ENCODE measurements at places on chromosomes 3 and 15. TPM values are rescaled to one million over a fixed set of nuclear protein-coding genes. Genes with fewer than 3 reads are reported as not detected.

Gene SPTBN5
- 7.1 TPM for total RNA-seq

Gene TMEM212
- total RNA-seq: not detected

Gene VILL
- 14.9 TPM for total RNA-seq

Gene LRRC31
- not detected for total RNA-seq

Gene C3orf22
- total RNA-seq: not detected

Gene AP3B2
- total RNA-seq: 30.6 TPM

Gene SPG11
- total RNA-seq: 127 TPM

Gene IL16
- 7.1 TPM for total RNA-seq

Gene TPRG1
- total RNA-seq: 0.49 TPM

Gene NR2F2
- 27.2 TPM for total RNA-seq

Gene CELF6
- total RNA-seq: 23.9 TPM

Gene PARP15
- total RNA-seq: 0.82 TPM

Gene BUB1B
- total RNA-seq: 14.3 TPM

Gene CPN2
- not detected for total RNA-seq

Gene PARP3
- 10.3 TPM for total RNA-seq

Gene FBXL22
- 5.1 TPM for total RNA-seq

Gene CD80
- total RNA-seq: 0.77 TPM

Gene CCK
- total RNA-seq: 5.6 TPM

Gene ATP13A3
- total RNA-seq: 151 TPM

Gene NEK10
- total RNA-seq: 6.2 TPM

Gene CDCP1
- total RNA-seq: 2.2 TPM

Gene CCDC191
- total RNA-seq: 11.7 TPM

Gene RARB
- total RNA-seq: 86.3 TPM

Gene ITGA11
- total RNA-seq: 13.7 TPM

Gene FETUB
- total RNA-seq: not detected

Gene RASGRP1
- total RNA-seq: 16.3 TPM

Gene PP2D1
- not detected for total RNA-seq

Gene CMTM7
- total RNA-seq: 6.9 TPM

Gene ALDH1L1
- 2.5 TPM for total RNA-seq

Gene AGTR1
- total RNA-seq: 3.5 TPM

Gene USP13
- 17.2 TPM for total RNA-seq

Gene KLHL6
- 2.5 TPM for total RNA-seq

Gene FAM3D
- total RNA-seq: 6.4 TPM

Gene EFCC1
- total RNA-seq: 1.1 TPM

Gene LDHAL6B
- total RNA-seq: not detected

Gene JAGN1
- 27.4 TPM for total RNA-seq

Gene PLIN1
- total RNA-seq: 1.5 TPM

Gene ISL2
- 9.6 TPM for total RNA-seq

Gene TF
- total RNA-seq: 1,294 TPM

Gene ZNF639
- 86.6 TPM for total RNA-seq

Gene GRAMD2A
- total RNA-seq: 0.66 TPM

Gene CYB561D2
- 17.0 TPM for total RNA-seq

Gene CHRM5
- total RNA-seq: 6.8 TPM

Gene USP19
- total RNA-seq: 81.2 TPM

Gene ALS2CL
- total RNA-seq: 8.3 TPM

Gene UBE2E1
- total RNA-seq: 93.1 TPM

Gene PLA2G4D
- not detected for total RNA-seq

Gene RAD51
- 4.1 TPM for total RNA-seq

Gene GOLGA8K
- 0.60 TPM for total RNA-seq

Gene ZNF774
- total RNA-seq: 4.4 TPM

Measured in camera-type eye (tissue), 1 donor.